ENCODE measurements at places on chromosomes 1 and 21.

GRCh38 chr1:192941722-192942411 lies 117.3 kb downstream of the UCHL5 start:
- no peak for DNase-seq

GRCh38 chr1:60228041-60228491 lies 154.5 kb upstream of the C1orf87 start:
- DNase-seq: no peak

- no peak for DNase-seq
Observed at GRCh38 chr1:5989731-5990271, 2.4 kb downstream of the NPHP4 start.

DNA sequence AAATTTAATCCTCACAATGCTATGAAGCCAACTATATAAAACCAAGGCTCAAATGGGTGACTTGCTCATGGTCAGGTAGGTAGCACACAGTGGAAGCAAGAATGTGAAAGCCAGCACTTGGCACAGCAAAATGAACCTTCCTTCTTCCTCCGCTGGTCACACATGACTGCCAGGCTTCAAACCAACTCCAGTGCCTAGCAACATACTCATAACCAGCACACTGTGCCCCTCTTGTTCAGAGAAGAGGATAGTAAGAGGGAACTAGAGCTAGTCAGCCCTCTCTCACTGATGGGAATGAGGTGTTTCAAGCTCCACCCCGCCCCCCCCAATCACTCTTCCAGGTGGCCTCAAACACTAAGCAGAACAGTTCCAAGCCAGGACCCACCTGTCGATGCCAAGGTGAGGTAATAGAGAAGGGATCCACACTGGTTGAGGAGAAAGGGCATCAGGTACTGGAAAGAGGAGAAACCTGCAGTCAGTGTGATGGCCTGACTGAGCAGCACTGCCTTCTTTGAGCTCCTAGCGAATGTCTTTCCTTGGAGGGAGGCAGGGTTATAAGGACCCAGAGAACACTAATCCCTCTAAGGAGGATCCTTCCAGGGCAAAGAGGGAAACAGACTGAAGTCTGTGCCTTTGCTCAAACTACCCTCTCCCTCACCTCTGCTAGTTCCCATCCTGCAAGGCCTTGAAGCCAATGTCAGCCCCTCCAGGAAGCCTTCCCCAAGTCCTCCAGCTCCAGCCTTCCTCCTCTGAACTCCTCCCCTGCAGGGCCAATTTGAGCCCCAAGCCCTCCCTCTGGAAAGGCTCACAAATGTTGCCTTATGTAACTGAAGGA lies 1.2 kb downstream of the TMEM234 start:
- DNase-seq: no peak

DNA sequence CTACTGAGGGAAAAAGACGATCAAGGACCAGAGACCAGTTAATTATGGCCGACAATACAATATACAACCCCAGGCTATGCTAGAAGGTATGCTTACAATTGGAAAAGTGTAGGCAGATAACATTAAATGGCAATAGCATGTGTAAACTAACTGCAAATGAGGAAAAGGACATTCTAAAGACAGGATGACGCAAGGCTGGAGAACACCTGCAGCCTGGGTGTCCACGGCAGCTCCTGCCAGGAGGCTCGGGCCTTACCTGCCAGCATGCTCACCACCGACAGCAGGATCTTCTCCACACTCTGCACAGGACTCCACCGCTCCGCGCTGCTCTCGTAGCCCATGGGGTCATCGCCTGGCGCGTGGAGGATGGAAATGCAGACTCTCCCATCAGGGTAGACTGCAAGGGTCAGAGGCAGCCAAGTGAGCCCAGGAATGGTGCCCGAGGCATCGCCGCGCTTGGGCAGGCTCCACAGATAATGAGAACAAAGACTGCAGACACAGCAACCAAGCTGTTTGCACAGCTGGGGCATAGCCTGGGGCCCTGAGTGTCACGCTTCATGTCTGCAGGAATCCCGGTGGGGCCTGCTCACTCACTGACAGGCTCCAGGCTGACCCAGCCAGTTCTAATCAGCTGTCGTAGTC lies 28.2 kb downstream of the UBE2G2 start:
- no peak for DNase-seq

DNA sequence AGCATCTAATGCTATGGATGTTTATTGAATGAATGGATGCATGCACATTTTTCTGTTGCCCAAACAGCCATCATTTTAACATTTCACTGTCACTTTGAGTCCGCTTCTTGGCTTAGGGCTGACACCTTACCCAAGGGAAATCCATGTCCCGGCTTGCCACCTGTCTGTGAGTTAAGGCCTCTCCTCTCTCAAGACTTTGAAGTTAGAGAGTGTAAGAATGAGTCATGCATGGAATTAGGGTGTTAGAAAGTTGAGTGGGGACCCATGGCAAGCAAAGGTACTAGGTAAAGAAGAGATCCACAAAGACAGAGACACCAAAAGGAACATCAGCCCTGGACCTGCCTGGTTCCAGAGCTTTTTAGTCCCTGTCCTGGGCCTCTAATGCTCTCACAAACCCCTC lies 35.1 kb downstream of the ATP1A1 start:
- no peak for DNase-seq

DNA sequence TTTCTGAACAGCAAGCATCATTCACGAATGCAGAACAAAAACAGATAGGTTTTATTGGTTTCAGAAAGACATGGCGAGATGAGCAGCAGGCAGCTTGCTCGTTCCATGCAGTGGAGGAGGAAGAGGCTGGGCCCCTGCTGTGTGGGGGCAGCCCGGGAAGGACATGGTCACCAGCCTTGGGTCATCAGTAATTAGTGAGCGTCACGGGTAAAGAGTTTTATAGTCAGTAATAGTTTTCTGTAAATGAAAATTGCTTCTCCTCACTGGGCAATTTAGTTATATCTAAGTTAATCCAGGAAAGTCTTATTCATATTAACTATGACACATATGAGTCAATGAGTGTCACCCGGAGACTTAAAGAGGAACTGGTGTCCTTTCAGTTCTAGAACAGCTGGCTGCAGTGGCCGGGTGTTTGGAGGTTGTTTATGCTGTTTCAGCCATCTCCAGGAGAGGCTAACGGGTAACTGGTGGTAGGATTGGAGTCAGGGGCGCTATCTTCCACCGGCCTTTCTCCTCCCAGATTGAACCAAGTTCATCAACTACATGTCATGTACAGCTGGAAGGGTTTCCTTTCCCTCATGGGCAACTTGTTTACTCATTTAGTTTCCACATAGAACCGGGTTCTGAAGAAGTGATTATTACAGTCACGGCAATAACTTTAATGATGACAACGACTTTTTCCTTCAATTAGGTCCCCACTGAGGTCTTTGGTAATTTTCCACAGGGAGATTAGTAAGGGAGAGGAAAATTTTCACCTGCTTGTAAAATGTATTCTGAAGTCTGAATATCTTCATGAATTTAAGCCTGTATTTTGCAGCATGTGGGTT lies 34.6 kb upstream of the SLC45A1 start:
- DNase-seq: no peak

GRCh38 chr1:236869911-236870310 lies 74.8 kb downstream of the MTR start:
- no peak for DNase-seq

- DNase-seq: no peak
Observed at GRCh38 chr1:16924216-16924918, 2.6 kb downstream of the CROCC start.

GRCh38 chr21:25999921-26000582 lies 170.5 kb downstream of the APP start:
- no peak for DNase-seq

- DNase-seq: no peak
Observed at GRCh38 chr1:230790026-230790425, 42.8 kb downstream of the CAPN9 start.

GRCh38 chr1:181032535-181032934 lies 1.2 kb upstream of the MR1 start:
- DNase-seq: no peak

- DNase-seq: no peak
Observed at GRCh38 chr21:42827588-42827987, 51.8 kb downstream of the WDR4 start.

- DNase-seq: no peak
Observed at GRCh38 chr1:245969283-245969682, 537.8 kb downstream of the SMYD3 start.

- DNase-seq: no peak
Observed at GRCh38 chr1:202856014-202856413, 32.9 kb downstream of the RABIF start.
